ENCODE measurements at places on chromosomes 4 and X. TPM values are rescaled to one million over a fixed set of nuclear protein-coding genes. Genes with fewer than 3 reads are reported as not detected.

GRCh38 chr4:103244251-103244650, 46.1 kb upstream of the CENPE start:
- H3K36me3 ChIP-seq = no peaks in the 10 kb centered on the region
- no peak overlapping the region for H3K27ac ChIP-seq
- H3K4me1 ChIP-seq = peaks cover 8% of the 10 kb centered on the region
- DNase-seq = peak; percentile 50
- H3K4me3 ChIP-seq = no peak overlapping the region
- no peaks in the 10 kb centered on the region for H3K27me3 ChIP-seq

The MSX1 gene
- 26.1 TPM for total RNA-seq

The HSFX1 gene
- 0.25 TPM for total RNA-seq

- H3K4me3 ChIP-seq = no peak overlapping the region
- no peaks in the 10 kb centered on the region for H3K4me1 ChIP-seq
- H3K27me3 ChIP-seq = no peaks in the 10 kb centered on the region
- DNase-seq = no peak
Measured at GRCh38 chr4:175271010-175271630, 353.0 kb downstream of the ADAM29 start.

GRCh38 chrX:39693298-39693697, 404.5 kb downstream of the BCOR start:
- DNase-seq = no peak
- no peak overlapping the region for H3K4me3 ChIP-seq
- no peak overlapping the region for H3K27ac ChIP-seq
- H3K27me3 ChIP-seq = no peaks in the 10 kb centered on the region

The LDB2 gene
- total RNA-seq = 79.7 TPM

The PRR32 gene
- not detected for total RNA-seq

- H3K4me3 ChIP-seq = peak overlapping the region; percentile 84
- peak overlapping the region; percentile 88 for H3K27ac ChIP-seq
- peaks cover 31% of the 10 kb centered on the region for H3K4me1 ChIP-seq
Measured at GRCh38 chr4:7041801-7042502, 1.2 kb upstream of the TADA2B start.

DNA sequence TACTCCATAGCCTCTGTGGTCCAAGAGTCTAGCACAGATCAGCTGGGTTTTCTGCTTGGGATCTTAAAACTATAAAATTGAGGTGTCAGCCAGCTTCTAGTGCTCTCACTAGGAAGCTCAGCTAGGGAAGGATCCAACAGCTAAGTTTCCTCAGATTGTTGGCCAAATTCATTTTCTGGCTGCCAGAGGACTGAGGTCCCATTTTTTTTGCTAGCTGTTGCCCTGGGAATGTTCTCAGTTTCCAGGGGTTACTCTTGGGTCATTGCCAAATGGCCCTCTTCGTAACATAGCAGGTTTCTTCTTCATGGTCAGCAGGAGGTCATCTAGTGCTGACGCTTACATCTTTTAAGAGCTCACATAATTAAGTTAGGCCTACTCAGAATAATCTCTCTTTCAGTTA, 2178.2 kb downstream of the ARAP2 start:
- H3K4me3 ChIP-seq = no peak overlapping the region
- H3K4me1 ChIP-seq = no peaks in the 10 kb centered on the region
- no peak for DNase-seq
- H3K36me3 ChIP-seq = no peaks in the 10 kb centered on the region

The PLCXD1 gene
- total RNA-seq = 4.3 TPM

DNA sequence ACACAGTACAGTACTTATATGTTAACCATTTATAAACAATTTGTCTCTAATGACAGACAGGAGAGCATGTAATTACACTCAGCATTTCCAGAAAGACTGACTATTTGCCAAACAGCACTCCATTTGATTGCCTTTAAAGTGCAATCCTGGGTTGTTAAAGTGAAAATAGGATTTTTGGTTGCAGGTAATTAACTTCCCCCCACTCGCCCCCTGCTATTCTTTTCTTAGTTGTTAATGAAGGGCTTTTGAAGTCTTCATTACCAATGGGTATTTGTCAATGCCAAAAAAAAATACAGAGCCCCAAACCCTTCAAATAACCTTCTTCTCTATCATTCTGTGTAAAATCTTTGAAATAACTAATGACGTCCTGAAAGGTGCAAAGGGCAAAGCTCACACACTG, 825.6 kb downstream of the STPG2 start:
- no peak overlapping the region for H3K4me3 ChIP-seq
- no peaks in the 10 kb centered on the region for H3K27me3 ChIP-seq
- DNase-seq = no peak
- H3K27ac ChIP-seq = no peak overlapping the region

GRCh38 chr4:7759635-7760034, 180.0 kb downstream of the AFAP1 start:
- no peaks in the 10 kb centered on the region for H3K27me3 ChIP-seq
- H3K36me3 ChIP-seq = peaks cover 70% of the 10 kb centered on the region
- no peak overlapping the region for H3K4me3 ChIP-seq
- DNase-seq = no peak

DNA sequence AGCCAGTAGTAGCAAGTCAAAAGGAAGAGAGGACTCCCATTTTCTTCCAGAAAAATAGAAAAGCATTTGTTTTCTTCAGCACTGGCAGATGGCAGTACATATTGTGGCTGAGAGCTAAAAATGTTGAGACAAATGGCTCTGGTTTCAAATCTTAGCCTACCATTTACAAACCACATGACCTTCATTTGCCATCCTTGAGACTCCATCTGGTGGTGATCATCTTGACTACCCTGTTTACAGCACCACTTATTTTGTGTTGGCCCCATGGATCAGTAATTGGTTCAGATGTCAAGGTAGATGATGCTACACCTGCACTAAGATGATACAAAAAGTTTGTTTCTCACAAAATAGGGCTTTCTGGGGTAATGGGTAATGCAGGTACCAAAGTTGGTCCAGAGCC, 951.8 kb upstream of the IGFBP7 start:
- no peak overlapping the region for H3K27ac ChIP-seq
- no peaks in the 10 kb centered on the region for H3K4me1 ChIP-seq
- no peaks in the 10 kb centered on the region for H3K27me3 ChIP-seq
- DNase-seq = no peak

GRCh38 chrX:103571726-103572125, 13.6 kb upstream of the TCEAL4 start:
- H3K4me1 ChIP-seq = no peaks in the 10 kb centered on the region
- no peak overlapping the region for H3K27ac ChIP-seq
- no peaks in the 10 kb centered on the region for H3K36me3 ChIP-seq
- no peak overlapping the region for H3K4me3 ChIP-seq

The PCGF3 gene
- 26.0 TPM for total RNA-seq

All from GM23248 (cell line).